Left lobe of liver (tissue), 2 donors: ENCODE measurements at places on chromosomes 3 and 15.

DNA sequence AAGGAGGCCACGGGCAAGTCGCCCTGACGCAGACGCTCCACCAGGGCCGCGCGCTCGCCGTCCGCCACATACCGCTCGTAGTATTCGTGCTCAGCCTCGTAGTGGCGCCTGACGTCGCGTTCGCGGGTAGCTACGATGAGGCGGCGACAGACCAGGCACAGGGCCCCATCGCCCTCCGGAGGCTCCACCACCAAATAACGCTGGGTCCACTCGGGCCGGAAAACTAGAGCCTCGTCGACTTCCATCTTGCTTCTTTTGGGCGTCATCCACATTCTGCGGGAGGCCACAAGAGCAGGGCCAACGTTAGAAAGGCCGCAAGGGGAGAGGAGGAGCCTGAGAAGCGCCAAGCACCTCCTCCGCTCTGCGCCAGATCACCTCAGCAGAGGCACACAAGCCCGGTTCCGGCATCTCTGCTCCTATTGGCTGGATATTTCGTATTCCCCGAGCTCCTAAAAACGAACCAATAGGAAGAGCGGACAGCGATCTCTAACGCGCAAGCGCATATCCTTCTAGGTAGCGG, at the start of gene EPM2AIP1:
EPM2AIP1 (minus strand) TSS at position 326 of the 520 bp plus-strand sequence; CDS start at position 272, 54 bp downstream.
- peak; percentile 100 for DNase-seq

DNA sequence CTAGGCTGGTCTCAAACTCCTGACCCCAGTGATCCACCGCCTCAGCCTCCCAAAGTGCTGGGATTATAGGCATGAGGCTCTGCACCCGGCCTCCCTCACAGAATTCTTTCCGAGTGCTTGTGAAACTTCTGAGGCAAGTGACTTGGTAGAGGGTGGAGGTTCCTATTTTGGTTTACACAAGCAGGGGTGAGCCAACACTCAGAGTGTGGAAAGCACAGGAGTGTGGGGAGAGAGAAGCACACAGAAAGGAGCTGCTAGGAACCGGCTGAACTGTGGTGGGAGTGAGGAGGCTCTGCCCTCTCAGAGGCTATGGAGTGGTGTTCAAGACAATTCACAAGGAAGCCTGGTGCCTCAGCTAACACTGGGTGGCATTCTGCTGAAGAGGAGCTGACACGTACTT, 7.7 kb downstream of the CAPN3 start:
- DNase-seq, result no peak

DNA sequence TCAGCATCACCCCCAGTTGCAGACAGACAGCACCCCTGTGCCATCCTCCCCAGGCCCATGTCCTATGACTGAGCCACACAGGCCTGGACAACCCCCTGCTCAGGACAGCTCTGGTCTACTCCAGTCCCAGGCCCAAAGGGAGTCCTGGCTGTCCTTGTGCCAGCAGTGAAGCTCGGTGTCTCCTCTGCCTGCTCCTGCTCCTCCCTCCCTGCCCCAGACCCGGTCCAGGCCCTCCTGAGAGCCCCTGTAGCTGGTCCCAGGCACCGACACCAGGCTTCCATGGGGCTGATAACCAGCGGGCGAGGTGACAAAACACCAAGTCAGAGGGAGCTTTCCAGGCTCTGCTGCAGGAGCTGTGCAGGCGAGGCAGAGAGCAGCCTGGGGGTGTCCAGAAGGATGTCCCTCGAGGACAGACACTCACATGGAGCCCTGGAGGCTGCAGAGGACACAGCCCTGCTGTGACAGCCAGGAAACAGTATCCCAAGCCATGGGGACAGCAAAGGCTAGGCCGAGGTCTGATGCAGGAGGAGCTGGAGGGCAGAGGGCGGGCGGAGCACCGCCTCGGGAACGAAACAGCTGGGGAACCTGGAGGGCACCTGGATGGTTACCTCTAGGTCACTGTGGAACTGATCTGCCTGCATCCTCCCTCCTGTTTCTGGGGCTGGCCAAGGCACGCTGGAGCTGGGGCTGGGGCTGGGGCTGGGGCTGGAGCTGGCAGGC, 103.8 kb upstream of the PRR20G start:
- no peak for DNase-seq

- no peak for DNase-seq
These were observed 1029.2 kb downstream of the OTOL1 start for GRCh38 chr3:162525771-162526170.

DNA sequence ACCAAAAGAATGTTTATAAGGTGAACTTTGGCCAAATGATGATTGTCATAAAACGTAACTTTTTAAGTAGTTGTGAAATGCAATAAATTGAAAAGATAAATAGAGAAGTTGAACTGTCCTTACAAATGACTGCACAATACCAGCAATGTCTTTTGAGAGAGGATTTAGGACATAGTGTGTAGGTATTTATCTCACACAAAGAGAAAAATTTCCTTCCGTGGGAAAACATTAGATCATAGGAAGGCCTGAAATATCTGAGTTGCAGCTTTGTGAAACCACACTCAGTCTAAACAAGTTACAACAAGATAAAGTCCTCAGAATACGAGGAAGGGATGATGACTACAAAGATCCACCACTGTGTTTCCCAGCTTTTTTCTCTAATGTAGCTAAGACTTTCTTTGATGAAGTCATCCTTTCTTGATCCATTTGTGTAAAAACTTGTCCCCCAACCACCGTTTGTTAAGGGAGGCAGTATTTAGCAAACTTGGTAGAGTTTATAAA, 16.0 kb downstream of the ROBO2 start:
- DNase-seq, result no peak

- DNase-seq, result no peak
These were observed 35.1 kb downstream of the B3GNT5 start for GRCh38 chr3:183288117-183288516.

DNA sequence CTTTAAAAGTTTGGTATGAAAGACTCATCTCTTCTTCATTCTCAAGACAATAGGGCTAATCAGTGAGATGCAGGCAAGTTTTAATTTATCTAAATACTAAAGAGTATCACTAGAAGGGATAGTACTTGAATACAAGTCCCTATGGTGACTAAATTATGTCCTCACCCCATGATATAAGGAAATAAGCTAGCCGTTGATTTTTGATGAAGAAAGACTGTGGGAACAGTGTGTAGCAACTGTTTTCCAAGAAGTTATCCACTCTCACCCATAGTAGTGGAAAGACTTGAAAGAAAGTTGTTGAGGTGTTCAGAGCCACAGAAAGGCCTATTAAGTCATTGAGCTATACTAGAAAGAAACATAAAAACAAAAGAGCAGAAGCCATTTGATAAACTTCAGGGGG, 36.7 kb downstream of the PIK3CA start:
- DNase-seq, result no peak

GRCh38 chr3:181726351-181727330, 14.9 kb downstream of the SOX2 start:
- no peak for DNase-seq

GRCh38 chr3:157351981-157352380, 84.7 kb upstream of the PTX3 start:
- DNase-seq, result no peak

DNA sequence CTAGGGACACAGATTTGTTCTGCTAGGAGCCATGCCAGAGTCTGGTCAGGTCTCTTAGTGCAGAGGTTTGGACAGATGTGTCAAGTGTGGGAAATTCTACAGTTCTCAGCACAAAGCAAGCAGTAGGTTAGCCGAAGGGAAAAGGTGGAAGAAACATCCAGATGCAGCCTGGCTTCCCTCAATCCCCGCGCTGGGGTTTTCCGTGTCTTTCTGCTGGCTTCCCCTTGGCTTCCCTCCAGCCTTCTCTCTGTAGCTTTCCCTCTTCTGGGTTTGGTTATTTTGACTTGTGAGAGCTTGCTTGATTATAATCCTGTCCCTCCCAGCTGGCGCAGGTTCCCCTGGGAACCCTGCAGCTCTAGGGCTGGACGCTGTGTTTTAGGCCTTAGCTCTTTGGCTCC, 4.1 kb downstream of the TF start:
- peak; percentile 58 for DNase-seq

- no peak for DNase-seq
These were observed 42.3 kb downstream of the FSD2 start for GRCh38 chr15:82763361-82764116.

DNA sequence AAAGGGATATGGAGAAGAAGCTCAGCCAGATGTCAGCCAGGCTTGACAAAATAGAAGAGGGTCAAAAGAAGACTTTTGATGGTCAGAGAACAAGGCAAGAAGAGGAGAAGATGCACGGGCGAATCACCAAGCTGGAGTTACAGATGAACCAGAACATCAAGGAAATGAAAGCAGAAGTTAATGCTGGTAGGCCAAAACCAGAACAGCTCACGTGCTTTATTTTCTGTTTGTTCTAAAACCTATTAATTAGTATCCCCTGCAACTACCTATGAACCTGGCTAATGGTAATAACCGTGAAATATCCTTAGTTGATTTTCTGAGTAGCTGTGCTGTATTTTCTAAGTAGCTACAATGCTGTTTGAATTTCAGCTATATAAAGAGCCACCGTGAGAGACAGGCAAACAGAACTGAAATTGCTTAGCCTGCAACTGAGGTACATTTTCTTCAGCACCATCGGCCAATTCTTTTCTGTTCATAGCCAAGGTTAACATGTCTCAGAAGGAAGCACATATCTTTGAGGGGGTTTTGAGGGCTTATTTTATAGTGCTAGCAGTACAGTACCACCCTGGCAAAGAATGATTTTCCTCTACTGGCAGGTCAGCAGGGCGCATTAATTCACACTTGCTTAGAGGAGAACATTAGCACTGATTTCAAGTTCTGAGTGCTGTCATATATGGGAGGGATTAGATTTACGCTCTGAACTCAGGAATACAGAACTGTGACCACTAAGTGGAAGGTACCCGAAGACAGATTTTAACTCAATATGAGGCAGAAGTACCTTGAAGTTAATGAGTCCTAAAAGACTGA, 78.9 kb downstream of the FAM81A start:
- no peak for DNase-seq

GRCh38 chr3:195836476-195837135, 24.9 kb upstream of the MUC4 start:
- DNase-seq, result no peak

DNA sequence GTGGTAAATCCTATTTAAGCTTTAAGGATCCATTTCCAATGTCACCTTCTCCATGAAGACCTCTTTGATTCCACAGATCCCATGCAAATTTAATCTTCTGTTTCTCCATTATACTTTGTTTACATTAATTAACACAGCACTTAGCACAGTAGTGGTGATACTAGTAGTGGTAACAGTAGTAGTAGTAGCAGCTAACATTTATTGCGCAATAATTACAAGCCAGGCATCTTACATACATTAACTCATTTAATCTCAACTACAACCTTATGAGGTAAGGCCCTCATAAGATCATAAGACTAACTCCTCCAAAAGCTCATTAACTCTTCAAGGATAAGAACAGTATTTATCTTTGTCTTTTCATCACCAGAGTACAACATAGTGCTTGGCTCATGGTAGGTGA, 54.8 kb upstream of the FSIP1 start:
- DNase-seq, result no peak

DNA sequence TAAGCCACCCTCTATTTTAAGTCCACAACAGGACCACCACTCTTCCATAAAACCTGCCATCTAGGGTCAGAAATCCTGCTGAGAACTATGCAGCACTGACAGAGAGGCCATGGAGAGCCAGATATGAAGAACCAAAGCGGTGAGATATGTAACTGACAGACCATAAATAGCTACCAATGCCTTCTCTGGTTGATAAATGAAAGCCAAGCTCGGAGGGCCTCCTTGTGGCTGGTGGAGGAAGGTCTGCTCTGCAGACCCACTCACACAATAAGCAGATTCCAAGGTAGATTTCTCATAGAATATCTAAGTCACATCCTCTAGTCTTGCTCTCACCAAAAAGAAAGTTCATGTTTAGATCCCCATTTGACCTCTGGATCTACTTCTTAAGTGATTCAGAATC, 38.9 kb downstream of the RYK start:
- no peak for DNase-seq

- no peak for DNase-seq
These were observed 138.2 kb downstream of the TPRA1 start for GRCh38 chr3:127452321-127452821.

- DNase-seq, result peak; percentile 66
These were observed 257.7 kb downstream of the DIPK2A start for GRCh38 chr3:144229330-144229729.

- DNase-seq, result no peak
These were observed 129.9 kb downstream of the VGLL4 start for GRCh38 chr3:11513817-11514135.

DNA sequence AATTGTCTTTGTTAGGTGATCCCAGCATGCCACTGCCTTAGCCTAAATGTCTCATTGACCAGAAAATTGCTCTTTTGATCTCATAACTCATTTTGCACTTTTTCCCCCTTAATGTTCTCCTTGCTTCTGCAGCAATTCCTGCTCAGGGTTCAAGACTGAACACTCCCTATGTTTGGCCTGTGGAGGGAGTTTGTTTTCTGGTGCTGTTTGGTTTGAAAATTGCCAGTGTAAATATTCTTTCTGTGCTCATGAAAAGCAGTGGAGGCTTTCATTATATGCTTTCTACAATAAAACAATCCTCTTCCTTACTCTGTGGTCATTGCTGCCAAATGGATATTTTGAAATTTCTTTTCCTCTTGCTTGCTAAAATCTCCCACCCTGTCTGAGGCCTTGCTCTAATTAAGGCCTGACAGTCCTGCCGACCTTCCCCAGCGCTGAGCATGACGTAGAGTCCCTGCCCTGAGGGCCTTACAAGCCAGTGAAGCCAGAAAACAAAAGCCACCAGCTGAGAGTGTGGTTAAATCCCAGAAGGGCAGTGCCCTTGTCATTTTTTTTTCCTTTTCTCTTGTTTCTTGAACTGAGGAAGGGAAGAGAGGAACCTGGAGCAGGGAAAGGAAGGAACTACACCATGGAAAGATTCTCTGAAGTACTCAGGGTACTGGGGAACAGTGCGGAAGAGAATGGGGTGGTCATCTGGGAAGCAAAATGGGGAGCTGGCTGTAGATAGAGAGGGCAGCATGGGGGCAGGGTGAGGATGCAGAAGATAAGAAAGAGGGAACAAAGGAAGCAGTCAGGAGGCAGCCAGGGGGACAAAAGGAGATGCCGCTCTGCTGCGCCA, 24.8 kb downstream of the ZBTB38 start:
- DNase-seq, result no peak

DNA sequence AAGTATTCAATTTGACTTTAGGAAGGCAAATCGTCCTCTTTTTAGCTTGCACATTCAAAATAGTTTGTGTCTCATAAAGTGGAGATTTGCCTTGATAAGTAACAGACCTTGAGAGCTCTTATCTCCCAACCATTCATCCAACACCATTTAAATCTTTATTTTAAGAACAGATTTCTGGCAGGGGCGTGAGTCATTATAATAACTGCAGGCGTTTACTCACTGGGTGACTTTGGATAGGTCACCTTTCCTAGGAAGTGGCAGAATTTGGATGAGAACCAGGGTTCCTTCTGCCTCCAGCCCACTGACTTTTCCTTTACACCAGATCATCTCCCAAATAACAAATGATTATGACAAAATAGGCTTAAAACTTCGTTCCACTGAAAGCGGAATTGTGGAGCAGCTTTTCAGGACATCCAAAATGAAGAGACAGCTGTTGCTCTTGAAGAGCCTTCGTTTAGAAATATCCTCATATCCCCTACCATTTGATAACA, 5.0 kb downstream of the LMCD1 start:
- no peak for DNase-seq
